ENCODE measurements at places on chromosomes 3 and 15. TPM values are rescaled to one million over a fixed set of nuclear protein-coding genes. Genes with fewer than 3 reads are reported as not detected.

FEZF2 gene
- not detected for total RNA-seq

C3orf85 gene
- total RNA-seq: not detected

JMJD7 gene
- 3.1 TPM for total RNA-seq

C2CD4A gene
- not detected for total RNA-seq

C3orf49 gene
- total RNA-seq: not detected

ITIH1 gene
- not detected for total RNA-seq

GRCh38 chr3:152254041-152254440, 14.7 kb upstream of the MBNL1 start:
- DNase-seq: no peak

DNA sequence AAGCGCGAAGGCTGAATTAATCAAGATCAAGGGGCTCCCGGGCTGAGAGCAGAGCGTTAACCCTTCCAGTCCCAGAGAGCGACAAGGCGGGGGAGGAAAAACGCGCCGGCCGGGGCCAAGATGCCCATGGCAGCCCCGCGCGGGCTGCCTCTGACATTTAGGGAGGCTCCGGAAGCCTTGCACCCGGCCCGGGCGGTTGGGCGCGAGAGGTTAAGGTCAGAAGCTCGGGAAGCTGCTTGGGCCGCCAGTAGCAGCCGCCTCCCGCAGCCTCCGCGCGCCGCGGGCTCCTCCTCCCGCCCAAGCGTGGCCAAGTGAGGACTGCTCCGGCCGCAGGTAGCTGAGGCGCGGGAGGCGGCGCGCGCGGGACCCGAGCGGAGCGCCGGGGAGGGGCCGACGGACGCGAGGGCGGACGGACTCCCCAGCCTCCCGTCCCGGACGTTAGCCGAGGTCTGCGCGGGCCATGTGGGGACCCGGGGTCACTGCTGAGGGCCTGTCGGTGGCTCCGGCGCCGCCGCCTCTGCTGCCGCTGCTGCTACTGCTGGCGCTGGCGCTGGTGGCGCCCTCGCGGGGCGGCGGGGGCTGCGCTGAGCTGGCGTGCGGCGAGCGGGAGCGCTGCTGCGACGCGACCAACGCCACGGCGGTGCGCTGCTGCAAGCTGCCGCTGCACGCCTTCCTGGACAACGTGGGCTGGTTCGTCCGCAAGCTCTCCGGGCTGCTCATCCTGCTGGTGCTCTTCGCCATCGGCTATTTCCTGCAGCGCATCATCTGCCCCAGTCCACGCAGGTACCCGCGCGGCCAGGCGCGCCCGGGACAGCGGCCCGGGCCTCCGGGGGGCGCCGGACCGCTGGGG, at the start of gene C3orf80:
Gene C3orf80 (plus strand): TSS at position 247 of the 850 bp plus-strand sequence. CDS start 214 bp downstream, at position 461.
- DNase-seq: peak; percentile 21

- peak; percentile 33 for DNase-seq
Observed at GRCh38 chr15:95558916-95559315, 771.6 kb upstream of the NR2F2 start.

DNA sequence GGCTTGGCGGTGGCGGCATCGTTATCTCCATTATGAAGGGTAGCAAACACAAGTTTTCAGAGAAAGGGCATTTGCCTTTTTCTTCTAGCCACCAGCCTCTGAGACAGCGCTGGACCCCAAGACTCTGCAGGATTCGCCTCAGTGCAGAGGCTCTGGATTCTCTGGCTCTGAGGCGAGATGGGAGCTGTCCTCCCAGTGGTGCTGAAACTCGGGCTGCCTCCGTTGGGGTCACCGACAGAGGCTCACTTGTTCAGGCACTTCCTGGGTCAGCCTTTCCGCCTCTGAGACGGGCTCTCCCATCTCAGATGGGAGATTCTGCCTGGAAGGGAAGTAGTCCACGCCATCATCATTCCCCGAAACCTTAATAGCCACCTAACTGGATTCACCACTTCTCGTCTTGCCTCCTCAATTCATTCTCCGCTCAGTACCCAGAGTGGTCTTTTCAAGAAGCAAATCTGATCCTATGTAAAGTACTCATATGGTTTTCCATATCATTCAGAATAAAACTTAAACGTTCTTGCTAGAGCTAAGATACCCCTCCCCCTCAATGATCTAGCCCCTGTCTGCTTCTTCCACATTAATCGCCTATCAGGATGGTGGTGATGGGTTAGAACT, 76.9 kb downstream of the RHCG start:
- peak; percentile 36 for DNase-seq

DNA sequence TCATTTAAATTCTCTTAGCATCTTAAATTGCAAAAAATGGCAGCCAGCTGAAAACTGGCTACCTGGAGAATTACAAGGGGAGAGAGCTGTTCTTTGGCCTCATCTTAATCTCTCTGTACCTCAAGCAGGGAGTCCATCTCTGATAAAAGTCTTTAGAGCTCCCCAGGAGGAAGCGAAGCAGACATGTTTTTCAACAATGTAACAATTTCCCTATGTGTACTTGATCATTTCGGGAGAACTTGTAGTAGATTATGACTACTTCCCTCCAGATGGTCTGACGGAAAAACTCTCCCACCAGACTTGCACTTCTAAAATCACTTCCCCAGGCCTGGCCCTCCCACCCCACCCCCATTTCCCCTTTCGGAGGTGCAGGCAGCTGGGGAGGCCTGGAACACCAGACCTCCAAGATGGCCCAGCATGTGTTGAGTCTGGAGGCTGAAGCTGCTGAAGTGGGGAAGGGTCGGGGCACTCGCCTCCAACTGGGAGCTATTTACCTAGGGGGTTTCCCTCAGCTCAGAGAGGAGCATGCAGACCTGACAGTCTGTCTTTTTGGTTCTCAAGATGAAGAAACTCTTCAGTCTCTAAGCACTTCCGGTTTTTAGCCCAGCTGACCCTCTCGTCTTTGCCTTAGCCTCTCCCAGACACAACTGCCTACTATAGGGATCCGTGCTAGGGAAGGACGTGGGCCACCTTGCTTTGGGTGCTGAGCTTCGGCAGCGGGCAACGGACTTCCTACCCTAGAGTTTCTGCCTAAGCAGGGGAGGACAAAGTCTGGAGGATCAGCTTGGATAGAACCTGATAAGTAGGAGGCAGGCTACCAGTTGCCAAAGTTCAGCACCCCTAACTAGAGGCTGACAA, 164.0 kb upstream of the TBL1XR1 start:
- DNase-seq: no peak

- DNase-seq: peak; percentile 55
Observed at GRCh38 chr15:64092864-64093626, 593 bp downstream of the CIAO2A start.

DNA sequence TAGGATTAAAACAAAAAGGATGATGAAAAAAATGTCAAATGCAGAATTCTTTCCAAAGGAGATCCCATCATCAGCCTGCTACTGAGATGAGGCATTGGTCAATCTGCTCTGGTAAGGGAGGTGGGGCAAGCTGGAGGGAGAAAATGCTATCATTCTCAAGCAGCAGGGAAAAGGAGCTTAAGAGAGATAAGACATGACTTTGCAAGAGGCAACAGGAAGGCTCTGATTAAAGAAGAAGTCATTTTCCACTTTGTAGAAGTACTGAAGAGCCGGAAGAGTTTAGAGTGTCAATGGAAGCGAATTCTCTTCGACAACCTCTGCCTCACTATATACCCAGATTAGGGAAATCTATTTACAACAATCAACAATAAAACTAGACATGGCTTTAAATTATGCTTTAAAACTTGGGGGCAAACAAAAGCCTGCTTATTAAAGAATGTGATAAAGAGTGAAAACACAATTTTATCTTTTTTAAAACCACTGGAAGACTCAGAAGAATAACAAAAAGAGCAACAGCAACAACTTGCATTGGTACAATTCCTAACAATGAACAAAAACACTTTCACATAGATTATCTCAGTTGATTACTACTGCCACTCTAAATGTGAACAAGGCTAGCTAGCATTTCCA, 81.8 kb upstream of the NANOGP8 start:
- DNase-seq: peak; percentile 14

- DNase-seq: peak; percentile 16
Observed at GRCh38 chr3:89314454-89315098, 207.2 kb downstream of the EPHA3 start.

- peak; percentile 69 for DNase-seq
Observed at GRCh38 chr15:80780416-80781221, 1.4 kb downstream of the CEMIP start.

GRCh38 chr15:100244796-100245486, 96.8 kb downstream of the ADAMTS17 start:
- DNase-seq: no peak

DNA sequence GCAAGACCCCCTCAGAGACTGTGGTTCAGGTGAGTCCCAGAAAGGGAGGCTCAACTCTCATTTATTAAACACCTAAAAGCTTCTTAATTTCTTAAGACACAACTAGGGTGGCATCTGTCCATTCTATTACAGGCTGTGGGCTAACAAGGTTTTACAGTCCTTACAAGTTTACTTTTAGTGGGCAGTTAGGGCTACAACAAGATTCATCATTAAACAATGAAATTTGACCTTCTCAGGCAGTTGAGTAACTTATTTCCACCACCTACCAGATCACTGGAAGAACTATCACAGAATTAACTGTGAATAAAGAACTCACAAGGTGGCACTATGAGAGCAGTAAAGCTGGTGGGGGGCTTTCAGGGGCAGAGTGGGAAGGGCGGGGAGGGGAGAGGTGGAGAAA, 132.6 kb downstream of the PLD1 start:
- DNase-seq: no peak

GRCh38 chr3:152021951-152022461, 148.6 kb downstream of the SUCNR1 start:
- peak; percentile 37 for DNase-seq

DNA sequence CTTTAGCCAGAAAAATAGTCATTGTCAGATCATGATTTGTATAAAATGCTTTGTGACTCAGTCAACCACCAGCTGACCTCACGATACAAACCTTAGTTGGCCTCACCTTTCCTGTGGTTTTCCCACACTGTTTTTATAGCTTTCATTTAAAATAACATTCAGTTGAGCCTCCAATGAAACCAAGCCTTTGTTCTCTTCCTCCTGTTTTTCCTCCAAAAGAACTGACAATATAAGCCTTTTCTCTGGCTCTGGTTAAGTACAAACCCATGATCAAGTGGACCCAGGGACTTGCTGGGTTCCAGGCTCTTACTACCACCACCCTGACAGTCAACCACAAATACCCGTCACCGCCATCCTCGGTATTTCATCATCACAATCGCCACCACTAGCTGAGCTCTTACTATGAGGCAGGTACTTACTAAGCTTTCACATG, 81.7 kb downstream of the TAMM41 start:
- DNase-seq: peak; percentile 81

- peak; percentile 77 for DNase-seq
Observed at GRCh38 chr3:24145981-24146822, 201.1 kb downstream of the NR1D2 start.

GRCh38 chr3:122705379-122705778, 24.7 kb downstream of the PARP14 start:
- no peak for DNase-seq

- no peak for DNase-seq
Observed at GRCh38 chr15:75148280-75148679, 53.4 kb upstream of the C15orf39 start.

DNA sequence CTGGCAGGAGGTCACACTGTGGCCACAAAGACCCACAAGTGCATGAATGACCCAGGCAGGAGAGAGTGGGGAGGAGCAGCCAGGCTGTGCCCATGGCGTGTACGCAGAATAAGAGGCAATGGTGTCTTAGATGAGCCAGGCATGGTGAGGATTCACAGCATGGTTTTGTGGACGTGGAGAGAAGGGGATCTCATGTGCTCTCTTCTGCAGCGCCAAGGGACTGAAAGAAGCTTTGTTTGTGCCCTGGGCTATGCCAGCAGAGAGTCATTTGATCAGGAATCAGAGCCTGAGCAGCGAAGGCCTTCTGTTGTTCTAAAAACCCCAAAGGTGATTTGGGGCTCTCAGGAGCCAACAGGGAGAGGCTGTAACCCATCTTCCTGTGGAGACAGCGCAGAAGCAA, 18.7 kb upstream of the RPP14 start:
- no peak for DNase-seq

DNA sequence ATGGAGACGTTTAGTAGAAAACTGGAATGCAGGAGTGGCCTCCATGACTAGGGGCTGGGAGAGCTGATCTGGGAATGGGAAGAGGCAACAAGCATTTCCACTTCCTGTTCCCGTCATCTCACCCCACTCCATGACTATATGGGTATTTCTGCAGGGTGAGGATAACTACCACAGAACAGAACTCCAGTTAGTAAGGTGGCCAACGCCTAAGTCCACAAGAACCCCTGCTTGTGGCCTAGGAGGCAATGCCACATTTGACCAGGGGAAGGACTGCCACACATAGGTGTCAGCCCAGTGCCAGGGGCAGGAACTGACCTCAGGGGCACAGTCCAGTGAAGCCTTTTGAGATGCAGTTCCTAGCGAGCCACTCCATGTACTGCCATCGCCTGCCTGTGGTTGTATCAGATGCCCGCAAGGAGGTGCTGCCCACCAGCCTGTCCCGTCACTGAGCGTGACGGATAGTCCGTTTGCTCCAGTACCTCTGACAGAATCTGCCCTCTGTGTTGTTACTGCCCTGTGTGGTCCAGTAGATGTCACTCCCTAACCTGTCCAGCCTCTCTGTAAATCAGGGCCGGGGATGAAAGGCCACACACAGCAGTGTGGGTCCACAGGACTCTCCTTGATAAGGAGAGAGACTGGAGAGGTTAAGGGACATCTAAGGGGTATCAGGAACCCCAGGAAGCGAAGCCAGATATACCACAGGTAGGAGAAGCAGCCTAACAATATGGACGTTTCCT, 3.5 kb upstream of the MTFMT start:
- DNase-seq: peak; percentile 56

GRCh38 chr3:25035526-25035925, 392.5 kb upstream of the RARB start:
- peak; percentile 25 for DNase-seq

DNA sequence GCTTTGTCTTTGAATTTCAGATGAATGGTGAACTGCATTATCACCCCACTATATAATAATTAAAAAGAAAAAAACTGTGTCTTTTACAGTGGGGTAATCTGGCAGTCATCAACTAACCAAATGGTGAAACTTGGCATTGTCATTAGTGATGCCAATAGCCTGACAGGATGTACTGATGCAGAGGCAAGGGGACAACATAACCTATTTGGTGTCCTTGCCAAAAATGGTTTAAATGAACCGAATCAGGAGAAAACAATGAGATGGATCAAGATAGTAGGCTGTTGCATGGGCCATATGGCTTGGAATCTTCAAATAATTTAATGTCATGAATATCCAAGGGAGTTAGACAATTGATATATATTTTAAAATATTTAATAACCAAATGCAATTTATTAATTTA, 738.7 kb downstream of the FHIT start:
- no peak for DNase-seq

GRCh38 chr3:41111011-41111410, 88.3 kb upstream of the CTNNB1 start:
- DNase-seq: no peak

- no peak for DNase-seq
Observed at GRCh38 chr15:57143511-57144078, 225.2 kb downstream of the TCF12 start.

GRCh38 chr15:64490598-64491259, 30.4 kb downstream of the ZNF609 start:
- DNase-seq: peak; percentile 57

GRCh38 chr3:24351779-24352469, 142.7 kb downstream of the THRB start:
- DNase-seq: peak; percentile 92

GRCh38 chr15:82533801-82534200, 6.5 kb downstream of the RPS17 start:
- DNase-seq: no peak

GRCh38 chr15:30859091-30859874, 44.4 kb upstream of the FAN1 start:
- peak; percentile 46 for DNase-seq
